ENCODE measurements at places on chromosomes 2 and 18.

GRCh38 chr2:112004253-112004645 is 50.8 kb upstream of the TMEM87B start:
- no peak for DNase-seq

GRCh38 chr2:190158798-190159434 is 96.4 kb upstream of the MSTN start:
- no peak for DNase-seq

DNA sequence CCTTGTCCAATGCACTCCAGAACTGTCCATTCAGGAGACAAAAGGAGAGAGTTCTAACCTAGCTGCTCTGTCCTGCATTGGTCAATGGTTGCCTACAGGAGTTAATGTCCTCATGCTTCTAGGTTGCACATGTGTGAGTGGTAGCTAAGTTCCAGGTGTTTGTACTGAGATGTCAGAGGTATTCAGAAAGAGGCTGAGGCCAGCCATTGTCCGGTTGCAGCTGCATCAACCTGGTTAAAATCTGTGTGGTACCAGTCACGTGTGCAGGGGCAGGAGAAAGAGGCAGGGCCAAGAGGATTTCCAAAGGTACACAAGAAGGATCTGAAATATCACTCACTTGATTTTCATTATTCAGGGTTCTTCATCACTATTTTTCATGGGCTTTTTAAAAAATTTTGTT is 70.8 kb downstream of the DTNA start:
- no peak for DNase-seq

DNA sequence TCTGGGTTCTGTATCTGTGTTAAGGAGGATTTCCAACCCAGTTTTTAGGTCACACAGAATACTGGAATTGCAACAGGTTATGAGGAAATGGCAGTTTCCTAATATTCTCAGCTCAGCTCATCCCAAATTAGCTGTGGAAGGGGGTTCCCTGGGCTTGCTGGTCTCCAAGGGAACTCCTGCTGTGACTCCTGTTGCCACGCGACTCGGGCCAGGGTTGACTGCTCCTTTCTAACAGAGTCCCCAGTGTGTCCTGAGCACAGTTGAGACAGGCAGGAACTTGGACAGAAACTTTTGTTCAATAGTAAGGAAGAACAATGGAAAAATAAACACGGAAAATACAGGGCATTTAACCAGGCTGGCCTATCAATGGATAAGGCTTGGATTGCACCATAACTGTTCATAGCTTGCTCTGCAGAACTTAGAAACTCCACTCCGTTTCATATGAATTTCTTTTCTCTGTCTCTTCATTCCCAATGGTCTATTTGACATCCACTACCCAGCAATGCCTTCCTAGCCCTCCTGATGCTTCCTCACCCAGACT is 3.8 kb upstream of the ROCK2 start:
- no peak for DNase-seq

DNA sequence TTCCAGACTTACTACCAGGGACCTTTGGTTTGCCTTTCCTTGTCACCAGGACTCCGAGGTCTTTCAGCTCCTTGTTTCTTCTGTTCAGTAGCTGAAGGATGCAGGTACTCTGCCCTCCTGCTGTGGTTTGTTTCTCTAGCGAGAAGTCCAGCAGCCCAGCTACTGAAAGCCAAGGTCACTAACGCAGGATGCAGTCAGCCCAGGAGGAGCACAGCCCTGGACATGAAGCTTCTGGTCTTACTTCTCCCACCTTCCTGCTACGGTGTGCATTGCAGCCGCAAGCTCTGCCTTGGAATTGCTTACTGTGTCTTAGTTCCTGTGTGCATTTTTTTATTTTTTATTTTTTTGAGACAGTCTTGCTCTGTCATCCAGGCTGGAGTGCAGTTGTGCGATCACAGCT is 62.4 kb downstream of the DGKD start:
- DNase-seq: no peak

GRCh38 chr18:34710934-34711333 is 836 bp downstream of the DTNA start:
- peak; percentile 61 for DNase-seq

GRCh38 chr2:11494310-11494709 is 28.3 kb upstream of the E2F6 start:
- DNase-seq: no peak

DNA sequence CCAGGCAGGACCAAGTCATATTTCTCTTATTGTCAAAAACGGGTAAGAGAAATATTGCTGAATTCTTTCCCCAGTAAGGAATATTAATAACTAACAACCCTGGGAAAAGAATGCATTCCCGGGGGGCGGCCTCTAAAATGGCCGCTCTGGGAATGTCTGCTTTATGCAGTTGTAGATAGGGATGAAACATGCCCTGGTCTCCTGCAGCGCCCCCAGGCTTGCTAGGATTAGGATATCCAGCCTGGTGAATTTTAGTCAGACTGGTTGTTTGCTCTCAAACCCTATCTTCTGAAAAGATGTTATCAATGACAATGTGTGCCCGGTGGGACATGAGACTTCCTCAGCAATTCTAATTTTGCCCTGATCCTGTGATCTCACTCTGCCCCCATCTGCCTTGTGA is 448.1 kb downstream of the PTH2R start:
- DNase-seq: no peak

DNA sequence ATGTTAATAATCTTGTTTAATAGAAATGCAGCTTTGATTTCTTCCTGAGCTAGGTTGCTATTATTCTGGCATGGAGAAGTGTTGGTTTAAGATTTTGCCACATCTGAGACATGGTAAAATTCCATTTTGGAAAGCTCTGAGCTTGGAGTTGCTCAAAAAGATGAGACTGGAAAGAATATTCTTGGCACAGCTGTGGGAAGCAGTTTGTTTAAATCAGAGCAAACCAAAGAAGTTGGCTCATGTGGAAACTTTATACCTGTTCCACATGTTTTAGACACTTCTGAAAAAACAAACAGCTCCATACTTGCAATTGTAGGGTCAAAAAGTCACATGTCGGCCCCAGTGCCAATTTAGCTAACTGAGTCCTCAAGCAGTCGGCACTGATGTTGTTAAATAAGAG is 116.6 kb downstream of the SLC4A3 start:
- no peak for DNase-seq

- no peak for DNase-seq
These were observed 630 bp downstream of the PPM1G start for GRCh38 chr2:27408601-27409320.

- DNase-seq: no peak
These were observed 4.1 kb upstream of the TNP1 start for GRCh38 chr2:216863946-216864345.

DNA sequence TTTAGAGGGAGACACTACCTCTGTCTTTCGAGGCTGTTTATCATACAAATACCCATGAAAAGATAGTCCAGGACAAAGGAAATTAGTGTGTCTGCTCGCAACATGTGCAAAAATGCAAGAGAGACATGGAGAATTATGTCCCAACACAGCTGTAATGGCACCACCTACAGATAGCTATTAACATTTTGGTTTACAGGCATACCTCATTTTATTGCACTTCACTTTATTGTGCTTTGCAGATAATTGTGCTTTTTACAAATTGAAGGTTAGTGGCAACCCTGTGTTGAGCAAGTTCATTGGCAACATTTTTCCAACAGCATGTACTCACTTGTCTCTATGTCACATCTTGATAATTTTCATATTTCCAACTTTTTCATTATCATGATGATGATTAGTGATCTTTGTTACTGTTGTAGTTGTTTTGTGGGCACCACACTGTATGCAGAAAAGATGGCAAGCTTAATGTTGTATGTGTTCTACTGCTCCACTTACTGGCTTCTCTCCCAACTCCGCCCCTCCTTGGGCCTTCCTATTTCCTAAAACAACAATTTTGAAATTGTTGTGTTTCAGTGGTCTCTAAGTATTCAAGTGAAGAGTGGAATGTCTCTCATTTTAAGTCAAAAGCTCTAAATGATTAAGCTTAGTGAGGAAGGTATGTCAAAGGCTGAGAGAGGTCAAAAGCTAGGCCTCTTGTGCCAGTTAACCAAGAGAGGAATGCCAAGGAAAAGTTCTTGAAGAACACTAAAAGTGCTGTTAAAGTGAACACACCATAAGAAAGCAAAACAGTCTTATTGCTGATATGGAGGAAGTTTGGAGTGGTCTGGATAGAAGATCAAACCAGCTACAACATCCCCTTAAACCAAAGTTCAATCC is 52.0 kb downstream of the ANKRD12 start:
- DNase-seq: no peak

GRCh38 chr2:98454500-98455235 is 10.0 kb downstream of the INPP4A start:
- no peak for DNase-seq

DNA sequence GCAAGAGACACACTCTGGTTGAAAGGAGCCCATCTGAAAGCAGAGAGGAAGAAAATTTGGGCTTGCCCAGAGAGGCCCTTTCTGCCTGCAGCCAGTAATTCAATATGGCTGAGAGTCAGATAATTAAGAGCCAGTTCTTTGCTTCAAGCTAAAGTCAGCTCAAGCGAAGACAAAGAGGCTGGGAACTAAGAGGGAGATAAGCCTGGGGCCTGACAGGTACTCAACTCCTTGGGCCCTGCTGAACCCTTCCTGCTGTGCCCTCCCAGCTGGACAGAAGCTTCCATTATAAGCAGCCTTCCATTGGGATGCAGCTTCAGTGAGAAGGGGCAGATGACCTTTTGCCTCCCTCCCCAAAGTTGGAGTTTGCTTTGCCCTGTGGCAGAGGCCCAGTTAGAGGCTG is 12.0 kb downstream of the FBXO41 start:
- no peak for DNase-seq

Data from fibroblast of skin of right quadriceps (primary cell).